ENCODE measurements at places on chromosomes 1 and 21. TPM values are rescaled to one million over a fixed set of nuclear protein-coding genes. Genes with fewer than 3 reads are reported as not detected.

The BEST4 gene
- total RNA-seq, result 0.08 TPM

The OR2M3 gene
- total RNA-seq, result not detected

The ATP5PB gene
- 151 TPM for total RNA-seq

The MYBPHL gene
- total RNA-seq, result not detected

The C1orf94 gene
- total RNA-seq, result not detected

The TEX50 gene
- not detected for total RNA-seq

The KRTAP12-2 gene
- not detected for total RNA-seq

The LEFTY1 gene
- total RNA-seq, result 0.23 TPM

The OR6N1 gene
- not detected for total RNA-seq

The CELA2B gene
- not detected for total RNA-seq

The FAM72C gene
- total RNA-seq, result 0.23 TPM
